Aorta (tissue), 5 donors: ENCODE measurements at places on chromosomes 7 and 10. TPM values are rescaled to one million over a fixed set of nuclear protein-coding genes. Genes with fewer than 3 reads are reported as not detected.

Gene MACROH2A2
- total RNA-seq, result 5.3 TPM

Gene PITRM1
- total RNA-seq, result 88.0 TPM

Gene ZNF503
- total RNA-seq, result 32.1 TPM

Gene NKX6-2
- total RNA-seq, result not detected

Gene PRPS1L1
- not detected for total RNA-seq

Gene UCMA
- not detected for total RNA-seq

Gene SYT15
- 24.8 TPM for total RNA-seq

Gene STK31
- 2.2 TPM for total RNA-seq

Gene MKI67
- total RNA-seq, result 4.2 TPM

Gene WASHC2A
- total RNA-seq, result 54.3 TPM

Gene SLIT1
- total RNA-seq, result 0.19 TPM

Gene HKDC1
- total RNA-seq, result not detected

Gene OR9A2
- total RNA-seq, result not detected

Gene MEST
- 23.0 TPM for total RNA-seq

Gene POLR2J3
- total RNA-seq, result 69.9 TPM

DNA sequence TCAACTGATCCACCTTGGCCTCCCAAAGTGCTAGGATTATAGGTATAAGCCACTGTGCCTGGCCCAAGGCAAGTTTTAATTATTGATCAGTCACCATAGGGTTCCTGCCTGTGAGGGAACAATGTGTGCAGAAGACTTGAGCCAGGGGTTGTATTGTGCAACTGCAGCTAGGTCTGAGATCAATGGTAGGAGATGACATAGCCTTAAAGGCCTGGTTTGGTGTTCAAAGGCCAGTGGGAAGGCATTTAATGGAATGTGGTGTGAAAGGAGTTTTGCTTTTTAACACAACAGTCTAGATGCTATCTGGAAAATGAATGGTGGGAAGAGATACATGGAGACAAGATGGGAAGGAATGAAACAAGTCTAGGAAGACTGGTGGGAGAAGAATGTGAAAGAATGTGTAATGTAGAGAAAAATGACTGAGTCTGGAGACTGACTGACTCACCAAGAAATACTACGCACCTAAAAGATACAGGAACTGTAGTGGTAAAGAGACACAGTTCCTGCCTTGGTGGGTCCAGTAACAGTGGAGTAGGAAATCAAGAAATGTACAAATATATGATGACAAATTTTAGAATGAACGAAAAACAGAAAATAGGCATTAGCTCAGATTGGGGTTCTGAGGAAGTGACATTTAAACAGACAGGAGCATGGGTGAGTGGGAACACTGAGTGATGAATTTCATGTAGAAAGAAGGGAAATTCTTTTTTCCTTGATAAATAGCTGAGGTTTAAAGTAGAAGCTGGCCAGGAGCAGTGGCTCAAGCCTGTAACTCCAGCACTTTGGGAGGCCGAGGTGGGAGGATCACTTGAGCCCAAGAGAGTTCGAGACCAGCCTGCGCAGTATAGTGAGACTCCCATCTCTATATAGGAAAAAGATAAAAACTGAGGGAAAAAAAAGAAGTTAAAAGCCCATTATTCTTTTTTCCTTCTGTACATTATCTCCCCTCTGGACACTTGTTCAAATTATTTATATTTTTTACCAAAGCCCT, 9.4 kb downstream of the HNRNPF start:
- no peak for DNase-seq
- no peaks in the 10 kb centered on the region for H3K4me1 ChIP-seq
- H3K36me3 ChIP-seq, result no peaks in the 10 kb centered on the region
- no peak overlapping the region for H3K4me3 ChIP-seq
- no peaks in the 10 kb centered on the region for H3K27me3 ChIP-seq
- no peak overlapping the region for H3K27ac ChIP-seq

GRCh38 chr10:36493516-36493880, 631.9 kb upstream of the ANKRD30A start:
- no peaks in the 10 kb centered on the region for H3K27me3 ChIP-seq
- no peak overlapping the region for H3K27ac ChIP-seq
- no peak for DNase-seq

DNA sequence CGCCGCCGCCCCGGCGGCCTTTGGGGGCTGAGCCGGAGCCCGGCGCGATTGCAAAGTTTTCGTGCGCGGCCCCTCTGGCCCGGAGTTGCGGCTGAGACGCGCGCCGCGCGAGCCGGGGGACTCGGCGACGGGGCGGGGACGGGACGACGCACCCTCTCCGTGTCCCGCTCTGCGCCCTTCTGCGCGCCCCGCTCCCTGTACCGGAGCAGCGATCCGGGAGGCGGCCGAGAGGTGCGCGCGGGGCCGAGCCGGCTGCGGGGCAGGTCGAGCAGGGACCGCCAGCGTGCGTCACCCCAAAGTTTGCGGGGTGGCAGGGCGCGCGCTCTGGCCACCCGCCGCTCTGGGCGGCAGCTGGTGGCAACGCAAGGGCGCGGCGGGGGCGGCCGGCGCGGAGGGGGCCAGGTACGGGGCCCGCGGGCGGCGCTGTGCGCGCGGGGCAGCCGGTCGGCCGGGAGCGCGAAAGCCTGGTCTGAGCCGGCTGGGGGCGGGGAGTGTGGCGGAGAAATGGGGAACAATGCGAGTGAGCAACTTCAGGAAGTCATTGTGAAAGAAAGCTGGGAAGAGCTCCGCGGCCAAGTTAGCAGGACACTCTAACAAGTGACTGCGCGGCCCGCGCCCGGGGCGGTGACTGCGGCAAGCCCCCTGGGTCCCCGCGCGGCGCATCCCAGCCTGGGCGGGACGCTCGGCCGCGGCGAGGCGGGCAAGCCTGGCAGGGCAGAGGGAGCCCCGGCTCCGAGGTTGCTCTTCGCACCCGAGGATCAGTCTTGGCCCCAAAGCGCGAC, at the start of gene IKZF1:
TSS of gene IKZF1 (plus strand) at position 588 of the 782 bp plus-strand sequence. CDS start 14,346 bp downstream, outside the sequence.
- H3K36me3 ChIP-seq, result no peaks in the 10 kb centered on the region
- DNase-seq, result peak; percentile 90
- no peaks in the 10 kb centered on the region for H3K27me3 ChIP-seq
- no peaks in the 10 kb centered on the region for H3K4me1 ChIP-seq

GRCh38 chr10:52394246-52394645, 80.2 kb downstream of the DKK1 start:
- H3K27me3 ChIP-seq, result no peaks in the 10 kb centered on the region
- H3K27ac ChIP-seq, result no peak overlapping the region
- no peaks in the 10 kb centered on the region for H3K36me3 ChIP-seq
- no peak overlapping the region for H3K4me3 ChIP-seq
- DNase-seq, result no peak

DNA sequence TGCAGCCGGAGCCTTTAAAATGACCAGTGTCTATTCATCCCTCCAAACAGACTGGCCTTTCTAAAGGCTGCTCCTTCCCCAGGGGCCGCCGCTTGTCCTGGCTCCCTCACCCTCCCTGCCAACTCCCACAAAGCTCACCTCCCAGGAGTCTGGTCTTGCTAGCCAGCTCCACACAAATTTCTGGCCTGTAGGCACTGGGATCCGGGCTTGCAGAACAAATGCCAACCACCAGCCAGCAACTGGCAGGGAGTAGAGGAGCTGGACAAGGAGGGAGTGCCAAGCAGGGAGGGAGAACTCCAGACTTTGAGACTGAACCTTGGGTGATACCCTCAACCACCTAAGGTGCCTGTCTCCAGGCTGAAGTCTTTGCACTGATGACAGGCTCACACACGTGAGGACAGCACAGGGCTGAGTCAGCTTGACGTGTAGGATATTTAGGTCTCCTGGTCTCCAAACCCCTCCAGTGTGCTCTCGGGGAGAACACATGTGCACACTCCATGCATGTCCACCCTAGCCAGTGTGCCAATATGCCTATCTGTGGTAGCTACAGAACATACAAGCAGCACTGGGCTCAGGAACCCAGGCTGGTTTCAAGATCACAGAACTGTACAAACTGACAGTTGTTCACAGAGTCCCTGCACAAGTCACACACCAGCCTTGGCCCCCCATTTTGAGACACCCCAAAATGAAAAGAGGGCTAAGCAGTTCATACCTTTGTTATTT, 6.0 kb downstream of the PAX2 start:
- H3K36me3 ChIP-seq, result no peaks in the 10 kb centered on the region
- DNase-seq, result no peak
- no peak overlapping the region for H3K27ac ChIP-seq
- no peak overlapping the region for H3K4me3 ChIP-seq
- no peaks in the 10 kb centered on the region for H3K4me1 ChIP-seq

DNA sequence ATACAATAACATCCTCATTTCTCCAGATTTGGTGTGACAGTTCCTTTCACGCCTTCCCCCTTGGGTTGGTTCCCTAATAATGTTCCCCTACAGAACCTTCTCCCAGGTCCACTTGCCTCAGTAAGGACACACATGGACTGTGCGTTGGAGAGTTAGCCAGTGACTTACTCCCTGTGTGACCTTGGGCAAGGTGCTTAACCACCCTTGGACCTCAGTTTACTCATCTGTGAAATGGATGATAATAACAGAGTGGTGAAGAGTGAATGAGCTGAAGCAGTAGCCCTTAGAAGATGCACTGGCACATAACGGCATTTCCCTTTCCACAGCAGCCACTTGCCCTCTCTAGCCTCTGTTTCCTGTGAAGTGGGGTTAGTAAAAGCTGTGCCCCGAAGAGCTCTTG, 175.8 kb downstream of the PKD1L1 start:
- no peaks in the 10 kb centered on the region for H3K36me3 ChIP-seq
- no peak overlapping the region for H3K27ac ChIP-seq
- H3K4me3 ChIP-seq, result no peak overlapping the region
- no peak for DNase-seq

- H3K27me3 ChIP-seq, result no peaks in the 10 kb centered on the region
- no peak overlapping the region for H3K27ac ChIP-seq
- H3K36me3 ChIP-seq, result no peaks in the 10 kb centered on the region
- H3K4me1 ChIP-seq, result no peaks in the 10 kb centered on the region
- no peak for DNase-seq
These were observed 15.5 kb downstream of the ZC3HAV1 start for GRCh38 chr7:139094030-139094429.

DNA sequence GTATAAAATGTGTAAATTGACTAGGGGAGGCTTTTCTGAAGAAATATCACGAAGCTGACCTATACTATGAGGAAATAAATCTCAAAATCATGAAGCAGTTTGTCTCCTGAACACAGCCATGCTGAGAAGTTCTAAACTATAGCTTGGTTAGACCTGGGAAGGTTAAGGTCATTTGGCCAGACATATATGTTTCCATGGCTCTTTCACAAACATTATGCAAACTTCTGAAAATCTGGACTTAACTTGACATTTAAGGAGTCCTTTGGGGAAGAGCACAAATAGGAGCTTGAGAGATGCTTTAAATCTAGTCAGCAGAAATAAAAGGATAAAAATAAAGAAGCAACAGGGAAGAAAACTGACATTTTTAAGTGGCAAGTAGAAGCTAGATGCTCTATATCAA, 115.9 kb upstream of the MEOX2 start:
- peaks cover 3% of the 10 kb centered on the region for H3K4me1 ChIP-seq
- H3K27me3 ChIP-seq, result no peaks in the 10 kb centered on the region
- H3K36me3 ChIP-seq, result no peaks in the 10 kb centered on the region
- H3K27ac ChIP-seq, result no peak overlapping the region
- no peak overlapping the region for H3K4me3 ChIP-seq

DNA sequence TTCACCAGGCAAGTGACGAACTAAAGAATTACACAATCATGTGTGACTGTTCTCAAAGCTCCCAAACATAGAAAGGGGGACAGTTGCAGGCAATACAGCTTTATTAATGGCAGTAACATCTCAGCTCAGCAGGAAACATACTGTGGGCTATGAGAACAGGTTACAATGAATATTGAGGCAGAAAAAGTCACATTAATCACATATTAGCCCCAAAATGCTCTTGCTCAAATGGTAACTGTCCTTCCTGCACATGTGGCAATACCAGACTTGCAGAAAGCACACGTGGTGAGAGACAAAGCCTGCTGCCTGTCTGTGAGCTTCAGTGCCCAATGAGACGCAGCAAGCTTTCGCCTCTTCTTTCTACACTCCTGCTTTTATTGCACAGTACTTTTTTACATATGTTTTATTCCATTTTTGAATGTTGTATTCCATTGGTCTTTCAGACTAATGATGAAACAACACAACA, 104.9 kb upstream of the ACBD5 start:
- H3K27ac ChIP-seq, result no peak overlapping the region
- no peaks in the 10 kb centered on the region for H3K4me1 ChIP-seq
- no peak overlapping the region for H3K4me3 ChIP-seq
- no peaks in the 10 kb centered on the region for H3K36me3 ChIP-seq
- no peak for DNase-seq

- no peak overlapping the region for H3K27ac ChIP-seq
- DNase-seq, result no peak
- H3K27me3 ChIP-seq, result no peaks in the 10 kb centered on the region
- H3K36me3 ChIP-seq, result no peaks in the 10 kb centered on the region
- H3K4me3 ChIP-seq, result no peak overlapping the region
These were observed 11.6 kb downstream of the UCMA start for GRCh38 chr10:13222566-13222965.

DNA sequence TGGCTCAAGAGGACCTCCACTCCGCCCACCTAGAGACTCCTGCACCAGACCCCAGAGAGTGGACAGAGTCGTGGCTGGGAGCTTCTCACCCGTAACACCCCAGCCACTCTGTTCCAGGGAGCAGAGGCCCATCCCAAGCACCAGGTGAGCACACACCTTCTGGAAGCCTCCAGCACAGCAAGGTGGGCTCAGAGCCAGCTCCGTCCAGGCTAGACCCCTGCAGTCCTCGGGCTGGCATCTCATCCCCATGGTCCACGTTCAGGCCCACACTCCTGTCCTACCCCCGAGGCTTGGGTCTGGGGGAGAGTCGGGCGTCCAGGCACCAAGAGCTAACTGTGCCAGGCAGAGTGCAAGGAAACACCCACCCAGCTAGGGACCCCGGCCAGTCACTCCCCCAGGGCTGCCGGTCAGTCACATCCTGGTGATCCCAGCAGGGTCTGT, 13.2 kb downstream of the PDGFA start:
- DNase-seq, result peak; percentile 44
- no peaks in the 10 kb centered on the region for H3K27me3 ChIP-seq
- no peaks in the 10 kb centered on the region for H3K36me3 ChIP-seq
- no peak overlapping the region for H3K27ac ChIP-seq
- H3K4me3 ChIP-seq, result no peak overlapping the region
- H3K4me1 ChIP-seq, result no peaks in the 10 kb centered on the region

- no peak for DNase-seq
- no peak overlapping the region for H3K4me3 ChIP-seq
- no peaks in the 10 kb centered on the region for H3K4me1 ChIP-seq
- no peak overlapping the region for H3K27ac ChIP-seq
- H3K27me3 ChIP-seq, result no peaks in the 10 kb centered on the region
- H3K36me3 ChIP-seq, result no peaks in the 10 kb centered on the region
These were observed 105.8 kb downstream of the THSD7A start for GRCh38 chr7:11726001-11726793.
